ENCODE measurements at places on chromosomes 2 and 18.

DNA sequence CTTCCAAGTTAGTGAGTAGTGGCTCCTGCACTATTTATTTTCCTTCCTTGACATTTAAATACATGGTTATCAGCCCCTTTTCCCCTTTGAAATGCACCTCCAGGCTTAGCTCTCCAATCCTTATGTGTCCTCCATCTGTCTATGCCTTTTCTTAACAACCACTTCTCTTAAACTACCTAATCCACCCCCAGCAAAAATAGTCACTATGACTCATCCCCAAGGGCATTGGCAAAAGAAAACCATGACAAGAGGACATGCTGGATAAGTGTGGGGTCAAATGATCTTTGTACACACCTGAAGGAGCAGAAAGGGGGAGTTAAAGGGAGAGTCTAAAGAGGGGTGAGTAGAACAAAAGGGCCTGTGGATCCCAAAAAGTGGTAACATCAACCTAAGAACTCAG is 127.2 kb downstream of the ANKRD44 start:
- DNase-seq = no peak

DNA sequence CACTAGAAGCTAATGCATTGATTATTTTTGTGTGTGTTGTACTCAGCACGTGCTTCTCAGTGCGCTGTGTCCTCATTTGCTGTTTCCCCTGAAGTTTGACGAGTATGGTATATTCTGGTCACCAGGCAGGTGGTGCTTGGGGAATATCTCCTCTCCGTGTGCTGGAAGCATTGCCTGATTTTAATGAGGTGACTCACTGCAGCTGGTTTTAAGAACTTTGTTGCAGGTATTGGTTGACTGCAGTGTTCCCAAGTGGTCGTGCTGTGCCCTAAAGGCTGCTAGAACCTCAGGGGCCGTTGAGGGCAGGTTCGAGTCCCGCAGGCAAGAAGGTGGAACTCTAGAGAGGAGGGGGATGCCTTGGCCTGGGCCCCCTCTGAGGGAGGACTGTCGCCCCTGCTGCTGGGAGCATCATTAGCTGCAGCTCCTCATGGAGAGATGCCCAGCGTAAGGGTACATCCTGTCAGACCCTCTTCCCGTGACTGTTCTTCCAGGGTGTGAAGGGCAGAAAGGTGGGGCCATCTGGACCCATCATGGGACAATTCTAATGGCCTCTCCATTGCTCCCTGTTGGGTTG is 82.6 kb downstream of the AGAP1 start:
- DNase-seq = no peak

- no peak for DNase-seq
These were observed 22.8 kb downstream of the ICA1L start for GRCh38 chr2:202848813-202849212.

DNA sequence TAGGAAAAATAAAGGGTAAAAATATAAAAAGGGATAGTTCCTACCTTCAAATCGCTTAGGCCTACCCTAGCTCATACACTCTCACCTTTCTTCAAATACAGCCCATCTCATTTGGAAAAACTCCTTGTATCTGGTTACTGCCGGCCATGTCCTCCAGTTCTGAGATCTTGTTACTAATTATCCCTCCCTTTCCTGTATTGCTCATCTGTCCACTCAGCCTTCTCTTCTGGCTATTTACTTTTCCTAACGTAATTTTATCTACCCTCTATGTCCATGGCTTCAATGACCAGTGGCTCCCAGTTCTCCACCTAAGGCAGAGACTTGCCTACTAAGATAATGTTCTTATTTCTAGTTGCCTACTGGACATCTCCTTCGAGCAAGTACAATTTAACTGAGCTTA is 342.9 kb upstream of the ACVR2A start:
- DNase-seq = no peak

GRCh38 chr2:60706021-60706420 is 50.0 kb upstream of the PAPOLG start:
- DNase-seq = no peak
